ENCODE measurements at places on chromosomes 11 and 22. TPM values are rescaled to one million over a fixed set of nuclear protein-coding genes. Genes with fewer than 3 reads are reported as not detected.

The ELMOD1 gene
- polyA plus RNA-seq = not detected

The CHRDL2 gene
- not detected for polyA plus RNA-seq

The PGA3 gene
- not detected for polyA plus RNA-seq

The MPPED2 gene
- polyA plus RNA-seq = not detected

The DMC1 gene
- not detected for polyA plus RNA-seq

GRCh38 chr11:14065141-14065540 lies 102.6 kb downstream of the SPON1 start:
- no peak overlapping the region for H3K27ac ChIP-seq
- H3K27me3 ChIP-seq = peaks cover 1% of the 10 kb centered on the region
- peak overlapping the region; percentile 77 for H3K4me3 ChIP-seq
- no peaks in the 10 kb centered on the region for H3K36me3 ChIP-seq
- peaks cover 37% of the 10 kb centered on the region for H3K4me1 ChIP-seq

GRCh38 chr11:100730266-100730665 lies 43.2 kb downstream of the ARHGAP42 start:
- no peaks in the 10 kb centered on the region for H3K4me1 ChIP-seq
- no peak for DNase-seq
- no peaks in the 10 kb centered on the region for H3K36me3 ChIP-seq

- DNase-seq = no peak
- no peak overlapping the region for H3K4me3 ChIP-seq
- H3K4me1 ChIP-seq = peaks cover 5% of the 10 kb centered on the region
- no peak overlapping the region for H3K27ac ChIP-seq
- peaks cover 55% of the 10 kb centered on the region for H3K36me3 ChIP-seq
These were observed 53.4 kb downstream of the XRRA1 start for GRCh38 chr11:74895340-74896116.

- no peak for DNase-seq
- H3K36me3 ChIP-seq = peaks cover 23% of the 10 kb centered on the region
- H3K27ac ChIP-seq = no peak overlapping the region
- peaks cover 31% of the 10 kb centered on the region for H3K4me1 ChIP-seq
These were observed 4.6 kb downstream of the PHOX2A start for GRCh38 chr11:72239313-72239848.

DNA sequence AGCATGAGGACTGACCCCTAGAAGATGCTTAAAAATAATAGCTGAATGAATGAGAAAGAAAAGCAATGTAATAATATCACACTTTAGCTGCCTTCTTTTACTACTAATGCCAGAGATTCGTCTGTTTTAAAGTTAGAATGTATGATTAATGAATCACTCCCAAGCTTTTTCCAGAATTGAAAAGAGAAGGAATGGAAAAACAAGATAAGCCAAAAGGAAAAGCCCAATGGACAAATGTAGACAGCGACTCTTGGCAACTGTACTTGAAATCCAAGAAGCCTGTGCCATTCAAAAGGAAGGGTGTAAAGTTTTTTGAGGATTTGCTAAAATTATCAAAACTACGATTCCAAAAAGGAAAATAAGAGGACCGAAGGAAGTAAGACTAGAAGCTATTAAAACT lies 40.8 kb upstream of the PAMR1 start:
- H3K27ac ChIP-seq = no peak overlapping the region
- peaks cover 29% of the 10 kb centered on the region for H3K27me3 ChIP-seq
- H3K4me3 ChIP-seq = no peak overlapping the region

GRCh38 chr11:62839050-62839945 lies at the start of gene WDR74:
TSS of gene WDR74 (minus strand) at chr11:62839590. CDS start at chr11:62839570, 20 bp downstream.
- peak; percentile 89 for DNase-seq
- H3K27ac ChIP-seq = no peak within 1 kb of the TSS
- peaks cover 5% of the 10 kb centered on the region for H3K36me3 ChIP-seq
- H3K27me3 ChIP-seq = no peaks in the 10 kb centered on the region
- H3K4me3 ChIP-seq = no peak within 1 kb of the TSS

DNA sequence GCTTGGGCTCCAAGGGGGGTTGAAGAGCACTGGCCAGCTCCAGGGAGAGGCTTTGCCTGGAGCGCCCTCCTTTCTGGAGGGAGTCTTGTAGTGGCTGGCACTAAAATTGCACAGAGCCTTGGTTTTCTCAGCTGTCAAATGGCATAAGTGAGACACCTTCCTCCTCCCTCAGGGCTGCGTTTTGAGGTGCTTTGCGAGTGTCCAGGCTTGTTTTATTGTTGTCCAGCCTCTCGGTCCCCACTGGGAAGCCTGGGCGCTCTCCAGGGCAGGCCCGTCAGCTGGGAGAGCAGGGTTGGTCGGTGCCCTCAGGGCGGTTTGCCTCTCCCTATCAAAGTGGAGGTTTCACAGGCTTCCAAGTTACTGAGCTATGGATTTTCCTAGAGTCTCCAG lies 149.3 kb upstream of the B3GAT1 start:
- no peaks in the 10 kb centered on the region for H3K4me1 ChIP-seq
- DNase-seq = no peak
- no peak overlapping the region for H3K27ac ChIP-seq
- H3K27me3 ChIP-seq = no peaks in the 10 kb centered on the region
- H3K4me3 ChIP-seq = no peak overlapping the region
- H3K36me3 ChIP-seq = no peaks in the 10 kb centered on the region

- no peaks in the 10 kb centered on the region for H3K4me1 ChIP-seq
- H3K36me3 ChIP-seq = no peaks in the 10 kb centered on the region
- peaks cover 5% of the 10 kb centered on the region for H3K27me3 ChIP-seq
- H3K4me3 ChIP-seq = no peak overlapping the region
- DNase-seq = no peak
These were observed 84.0 kb downstream of the DHCR7 start for GRCh38 chr11:71364176-71364671.
